ENCODE measurements at places on chromosomes 12 and 14.

DNA sequence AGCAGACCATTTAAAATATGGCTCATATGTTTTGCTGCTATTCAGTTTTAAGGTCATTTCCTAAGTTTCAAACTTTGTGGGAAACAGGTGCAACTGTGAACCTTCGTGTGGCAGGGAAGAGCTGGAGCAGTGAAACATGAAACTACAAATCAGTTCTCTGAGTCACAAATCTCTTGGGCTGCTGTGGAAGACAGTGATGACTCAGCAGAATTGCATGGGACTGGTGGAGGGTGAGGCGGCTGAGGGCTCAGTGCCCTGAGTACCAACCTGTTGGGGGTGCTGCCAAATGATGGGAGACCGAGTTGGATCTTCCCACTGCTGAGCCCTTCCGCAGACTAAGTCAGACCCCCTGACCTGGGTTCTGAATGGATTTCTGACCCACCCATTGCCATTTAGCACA is 8.4 kb upstream of the CALM1 start:
- no peak for DNase-seq

- no peak for DNase-seq
Observed at GRCh38 chr12:130338794-130339601, 1.3 kb downstream of the PIWIL1 start.

DNA sequence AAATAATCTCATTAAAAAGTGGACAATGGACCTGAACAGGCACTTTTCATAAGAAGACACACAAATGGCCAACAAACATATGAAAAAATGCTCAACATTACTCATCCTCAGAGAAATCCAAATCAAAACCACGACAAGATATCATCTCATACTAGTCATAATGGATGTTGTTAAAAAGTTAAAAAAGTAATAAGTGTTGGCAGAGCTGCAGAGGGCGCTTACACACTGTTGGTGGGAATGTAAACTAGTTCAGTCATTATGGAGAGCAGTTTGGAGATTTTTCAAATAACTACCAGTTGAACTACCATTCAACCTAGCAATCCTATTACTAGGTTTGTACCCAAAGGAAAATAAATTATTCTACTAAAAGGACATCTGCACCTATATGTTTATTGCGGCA is 47.2 kb downstream of the FOXG1 start:
- DNase-seq = no peak

DNA sequence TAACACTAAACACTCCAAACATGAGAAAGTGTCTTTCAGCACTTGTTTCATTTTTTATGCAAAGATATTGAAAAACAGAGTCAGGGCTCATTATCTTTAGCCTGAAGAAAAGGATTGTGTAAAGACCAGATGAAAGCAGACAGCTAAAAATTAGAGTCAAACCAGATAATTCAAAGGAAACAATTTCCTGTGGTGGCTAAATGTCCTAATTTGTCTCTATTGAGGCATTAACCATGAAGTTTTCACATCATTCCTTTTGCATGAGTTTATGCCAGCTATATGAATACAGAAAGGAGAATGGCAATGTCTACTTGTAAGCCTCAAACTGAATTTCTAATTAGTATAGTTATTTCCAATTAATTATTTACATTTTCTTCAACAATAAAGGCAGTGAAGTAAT is 338.5 kb downstream of the FSCB start:
- no peak for DNase-seq

DNA sequence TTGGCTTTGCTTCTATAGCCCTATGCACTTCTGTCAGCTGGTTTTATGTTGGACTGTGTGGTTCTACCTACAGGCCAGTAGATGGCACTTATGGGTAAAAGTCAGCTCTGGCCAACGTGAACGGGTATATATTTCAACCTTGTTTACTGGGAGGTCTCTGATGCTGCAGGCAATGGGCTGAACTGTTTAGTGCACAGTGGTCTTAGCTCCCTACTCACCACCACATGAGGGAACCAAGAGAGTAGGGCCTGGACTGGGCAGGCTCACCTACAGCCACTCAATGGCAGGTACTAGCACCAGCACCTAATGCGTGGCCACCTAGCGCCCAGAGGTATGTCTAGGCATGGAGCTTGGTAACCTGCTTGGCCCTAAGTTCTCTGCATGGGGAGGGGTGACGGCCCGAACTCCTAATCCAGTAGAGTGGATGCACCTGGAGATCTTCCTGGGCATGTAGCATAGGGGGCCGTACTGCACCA is 481.8 kb downstream of the TMEM117 start:
- no peak for DNase-seq

- peak; percentile 32 for DNase-seq
Observed at GRCh38 chr12:93184672-93185368, 192.9 kb upstream of the NUDT4 start.

- no peak for DNase-seq
Observed at GRCh38 chr14:35822501-35822900, 3.6 kb upstream of the BRMS1L start.

GRCh38 chr14:57845316-57845715 is 20.6 kb downstream of the SLC35F4 start:
- no peak for DNase-seq

DNA sequence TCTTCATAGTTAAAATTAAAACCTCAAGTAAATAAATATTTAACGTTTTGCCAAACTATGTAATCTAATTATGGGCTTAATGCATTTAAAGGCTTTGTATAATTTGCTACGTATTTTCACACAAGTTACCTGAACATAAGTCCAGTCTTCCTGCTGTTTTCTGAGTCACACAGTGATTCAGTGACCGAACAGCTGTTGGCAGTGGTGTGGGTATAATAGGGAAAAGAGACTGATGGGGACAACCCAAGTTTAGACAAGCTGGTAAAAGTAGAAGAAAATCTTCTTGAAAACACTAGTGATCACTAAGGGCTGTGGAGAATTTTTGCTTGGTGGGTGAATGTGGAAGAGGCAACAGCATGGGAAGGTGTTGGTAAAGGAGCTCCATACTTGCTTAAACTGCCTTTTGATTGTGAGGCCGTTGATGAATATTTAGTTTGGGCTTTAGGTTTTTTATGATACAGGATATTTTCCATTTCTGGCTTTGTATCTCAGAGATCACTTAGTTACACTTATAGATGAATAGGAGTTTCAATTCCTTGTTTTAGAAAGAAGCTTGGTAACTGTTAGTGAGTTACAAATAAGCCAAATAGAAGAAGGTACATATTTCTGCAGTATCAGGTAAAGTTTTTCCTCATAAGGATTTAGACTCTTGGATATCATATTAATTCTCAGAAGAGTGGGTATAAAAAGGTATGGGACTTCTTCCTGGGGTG is 23.9 kb downstream of the LRRK2 start:
- no peak for DNase-seq

GRCh38 chr12:12563290-12563928 is 746 bp upstream of the DUSP16 start:
- peak; percentile 18 for DNase-seq

DNA sequence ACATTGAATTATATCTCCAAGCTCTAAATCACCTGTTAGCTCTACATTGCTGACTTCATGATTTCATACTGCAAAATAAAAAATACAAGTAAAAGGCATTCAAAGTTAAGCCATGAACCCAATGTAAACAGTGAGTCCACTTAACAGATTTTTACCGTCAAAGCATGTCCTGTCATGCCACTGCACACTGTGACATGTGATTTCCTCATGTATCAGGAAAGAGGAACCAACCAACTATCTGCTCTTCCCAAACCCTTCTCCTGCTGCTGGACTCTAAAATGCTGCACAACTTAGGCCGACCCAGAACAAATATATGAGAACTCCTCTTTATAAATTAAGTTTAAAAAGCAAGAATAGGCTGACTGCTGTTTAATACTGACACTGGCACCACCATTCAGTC is 37.5 kb downstream of the TM7SF3 start:
- DNase-seq = no peak

- DNase-seq = no peak
Observed at GRCh38 chr14:42174357-42174756, 567.7 kb downstream of the LRFN5 start.

DNA sequence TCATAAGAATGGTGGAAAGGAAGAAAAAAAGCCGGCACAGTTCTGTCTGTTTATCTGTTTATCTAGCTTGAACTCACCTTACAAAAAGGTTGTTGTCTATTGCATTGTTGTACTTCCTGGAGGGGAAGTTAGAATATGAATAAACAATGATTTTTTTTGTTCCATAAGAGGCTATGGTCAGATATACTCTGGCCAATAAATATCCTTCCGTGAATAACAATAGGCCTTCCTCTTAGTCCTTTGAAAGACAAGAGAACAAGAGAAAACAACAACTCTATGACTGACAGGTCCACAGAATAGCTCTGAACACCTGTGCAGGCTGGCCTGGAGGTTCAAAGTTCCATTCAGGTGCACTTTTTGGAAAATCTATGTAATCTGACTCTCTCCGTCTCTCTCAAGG is 192.8 kb upstream of the KRR1 start:
- DNase-seq = no peak

- no peak for DNase-seq
Observed at GRCh38 chr12:41612892-41613557, 424.9 kb downstream of the PDZRN4 start.

GRCh38 chr12:125573271-125573670 is 508.0 kb downstream of the AACS start:
- no peak for DNase-seq

DNA sequence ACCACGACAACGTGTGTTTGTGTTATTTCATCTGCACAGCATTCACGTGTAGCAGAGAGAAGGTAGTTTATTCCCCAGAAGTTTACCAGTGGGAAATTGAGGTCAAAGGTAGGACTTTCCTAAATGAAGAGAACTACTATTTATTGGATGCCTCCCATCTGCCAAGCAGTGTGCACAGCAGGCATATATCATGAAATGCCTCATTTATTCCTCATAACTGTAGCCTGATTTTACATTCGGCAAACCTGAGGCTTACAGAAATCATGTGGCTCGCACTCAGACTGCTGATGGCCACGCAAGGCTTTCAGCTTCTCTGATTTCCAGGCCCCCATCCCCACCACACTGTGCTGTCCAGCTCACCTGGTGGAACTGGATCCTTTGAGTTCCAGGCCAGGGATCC is 33.5 kb downstream of the NTF3 start:
- no peak for DNase-seq

DNA sequence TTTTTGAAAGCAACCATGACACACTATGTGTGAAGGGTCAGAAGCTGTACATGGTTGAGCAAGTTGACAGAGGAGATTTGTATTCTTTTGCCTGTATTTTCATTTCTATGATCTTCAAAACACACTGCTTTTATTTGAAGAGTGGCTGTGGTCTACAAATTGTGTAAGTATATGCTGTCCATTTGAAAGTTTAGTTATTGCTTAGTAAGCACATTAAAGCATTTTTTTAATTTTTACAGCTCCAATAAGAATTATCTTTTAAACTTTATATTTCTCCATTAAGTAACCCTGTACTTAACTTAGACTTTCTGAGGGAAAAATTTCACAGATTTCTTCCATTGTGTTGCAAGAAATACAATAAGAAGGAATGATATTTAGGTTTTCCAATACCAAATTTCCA is 915.2 kb downstream of the SLC6A15 start:
- no peak for DNase-seq

GRCh38 chr14:105525861-105526775 is at the start of gene TMEM121:
Gene TMEM121 (plus strand): TSS chr14:105526583. CDS start chr14:105528835, 2,252 bp downstream.
- no peak for DNase-seq

DNA sequence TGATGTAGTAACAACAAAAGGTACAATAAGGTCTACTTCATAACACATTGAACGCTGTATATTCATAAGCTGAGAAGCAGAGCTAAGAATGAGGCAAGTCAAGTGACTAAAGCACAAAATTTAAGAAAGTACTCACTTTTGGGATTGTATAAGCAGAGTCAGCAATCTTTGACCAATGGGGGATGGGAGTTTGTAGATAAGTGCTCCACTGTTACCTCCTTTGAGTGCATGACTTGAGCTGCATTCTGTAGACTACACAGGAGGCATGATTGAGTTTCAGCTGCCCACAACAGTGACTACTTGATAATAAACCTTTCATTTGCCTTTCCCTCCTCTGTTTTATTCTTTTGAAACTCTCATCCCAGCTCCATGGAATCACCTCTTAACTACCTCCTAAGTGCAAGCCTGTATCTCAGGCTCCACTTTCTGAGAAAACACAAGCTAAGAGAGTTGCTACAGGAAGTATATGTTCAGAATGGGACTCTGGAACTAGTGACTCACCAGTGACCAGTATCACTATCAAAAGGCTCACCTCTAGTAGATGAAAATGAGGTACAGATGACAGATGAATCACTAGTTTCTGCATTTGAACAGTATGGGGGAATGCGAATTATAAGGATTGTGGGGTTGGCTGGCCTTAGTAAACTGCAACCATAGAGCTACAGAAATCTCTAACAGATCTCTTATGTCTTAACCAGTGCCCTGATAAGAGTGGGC is 49.2 kb downstream of the SLC35F4 start:
- DNase-seq = no peak

DNA sequence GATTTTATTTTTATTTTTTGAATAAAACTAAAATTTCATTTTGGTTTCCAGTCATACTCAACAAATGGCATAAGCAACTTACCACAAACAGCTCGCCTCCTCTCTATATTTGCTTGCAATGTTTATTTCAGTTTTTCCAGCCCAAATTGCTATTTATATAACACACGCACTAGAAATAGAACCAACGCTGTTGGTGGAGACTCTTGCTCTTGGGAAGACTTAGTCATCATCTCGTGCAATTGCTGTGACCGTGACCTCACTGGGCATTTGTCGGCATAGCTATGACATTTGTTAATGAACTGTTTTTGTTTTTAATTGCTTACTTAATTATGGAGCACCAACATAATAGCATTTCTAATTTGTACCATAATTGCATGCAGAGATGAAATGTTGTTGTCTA is 153.1 kb upstream of the OTX2 start:
- no peak for DNase-seq

DNA sequence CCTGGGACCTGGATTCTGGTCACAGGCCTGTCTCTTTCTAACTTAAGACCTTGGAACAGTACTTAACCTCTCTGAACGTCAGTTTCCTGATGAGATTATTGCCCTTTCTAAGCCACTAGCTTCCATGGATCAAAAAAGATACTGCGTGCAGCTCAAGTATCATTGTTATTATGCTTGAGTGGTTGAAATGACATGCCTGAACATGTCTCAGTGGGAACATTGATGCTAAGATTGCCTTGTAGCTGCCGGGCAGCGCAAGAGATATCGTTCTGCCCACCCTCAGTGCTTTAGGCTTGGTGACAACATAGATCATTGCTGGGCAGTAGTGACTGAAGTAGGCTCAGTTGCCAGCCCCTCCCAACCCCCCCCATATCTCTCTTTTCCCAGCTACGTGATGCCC is 131.9 kb downstream of the SMOC1 start:
- DNase-seq = no peak

GRCh38 chr12:27345376-27345775 is 12.7 kb downstream of the BMAL2 start:
- DNase-seq = no peak

DNA sequence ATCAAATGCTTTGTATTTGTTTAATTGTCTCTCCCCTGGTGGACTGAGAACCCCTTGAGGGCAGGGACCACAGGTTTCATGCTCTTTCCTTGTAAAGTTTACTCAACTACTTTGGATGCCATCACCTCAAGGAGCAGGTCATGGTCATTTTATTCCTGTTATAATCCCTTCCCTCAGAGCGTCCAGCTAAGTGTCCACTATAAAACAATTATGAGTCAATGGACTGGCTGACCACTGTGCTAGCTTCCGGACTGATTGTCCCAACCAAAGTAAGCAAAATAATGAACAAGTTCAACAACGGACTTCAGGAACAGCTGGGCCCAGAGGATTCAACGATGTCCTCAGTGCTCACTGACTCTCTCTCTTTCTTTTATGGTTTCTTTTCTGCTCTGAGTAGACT is 18.2 kb downstream of the AK7 start:
- no peak for DNase-seq

Data from substantia nigra (tissue), 51 donors.